ENCODE measurements at places on chromosomes 4 and X.

DNA sequence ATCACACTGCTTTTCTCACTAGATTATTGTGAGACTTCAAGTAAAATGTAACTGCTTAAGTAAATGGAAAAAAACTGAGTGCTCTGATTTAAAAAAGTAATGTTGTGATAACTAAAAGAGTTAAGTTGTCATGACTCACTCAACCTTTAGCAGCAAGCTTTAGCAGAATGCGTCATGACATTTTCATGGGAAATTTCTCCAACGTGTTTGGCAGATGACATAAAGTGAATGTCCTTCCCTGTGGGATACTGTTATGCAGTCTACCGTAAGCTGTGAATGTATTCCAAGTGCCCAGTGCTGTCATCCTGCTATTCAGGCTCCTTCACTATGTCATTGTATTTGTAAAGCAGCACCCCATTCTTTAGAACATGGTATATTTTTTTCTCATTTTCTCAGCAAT, 136.2 kb downstream of the CPXCR1 start:
- no peak for DNase-seq

- no peak for DNase-seq
Observed at GRCh38 chr4:82623121-82623683, 61.4 kb upstream of the TMEM150C start.

GRCh38 chrX:9882669-9883446, 84.3 kb upstream of the CLDN34 start:
- no peak for DNase-seq

DNA sequence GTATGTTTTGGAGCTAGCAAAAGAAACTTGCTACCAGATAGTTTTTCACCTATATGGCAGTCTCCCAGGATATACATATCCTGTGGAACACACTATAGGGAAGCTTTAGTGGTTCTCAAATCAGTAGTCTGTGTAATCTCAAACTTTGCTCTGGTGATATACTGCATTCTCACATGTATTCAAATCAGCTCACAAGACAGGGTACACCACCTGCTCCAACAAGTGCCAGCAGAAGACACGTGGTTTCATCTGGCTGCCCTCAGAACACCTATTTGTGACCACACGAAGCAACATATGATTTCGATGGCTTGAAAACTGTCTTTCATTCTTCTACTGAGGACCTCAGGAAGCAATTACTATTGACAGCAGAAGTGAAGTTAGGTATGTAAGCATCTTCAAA, 37.7 kb downstream of the BCLAF3 start:
- no peak for DNase-seq

DNA sequence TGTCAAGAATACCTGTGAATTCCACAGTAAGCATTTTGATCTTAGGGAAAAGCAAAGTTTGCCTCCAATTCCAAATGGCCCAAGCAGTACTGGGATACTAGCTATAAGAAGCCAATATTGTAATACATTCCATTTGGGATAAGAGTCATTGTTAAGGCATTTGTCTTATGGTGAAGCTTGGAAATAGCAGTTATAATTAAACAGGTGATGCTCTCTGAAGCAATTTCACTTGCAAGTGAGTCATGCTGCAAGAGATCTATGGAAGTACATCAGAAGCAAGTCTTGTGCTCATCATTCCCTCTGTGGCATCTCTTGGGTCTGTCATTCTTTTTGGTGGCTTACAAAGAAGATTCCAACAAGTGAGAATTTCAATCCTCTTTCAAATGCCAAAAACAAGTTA, 386.4 kb upstream of the RPS6KA3 start:
- no peak for DNase-seq

- DNase-seq: no peak
Observed at GRCh38 chr4:7668271-7668670, 233.5 kb upstream of the PSAPL1 start.

DNA sequence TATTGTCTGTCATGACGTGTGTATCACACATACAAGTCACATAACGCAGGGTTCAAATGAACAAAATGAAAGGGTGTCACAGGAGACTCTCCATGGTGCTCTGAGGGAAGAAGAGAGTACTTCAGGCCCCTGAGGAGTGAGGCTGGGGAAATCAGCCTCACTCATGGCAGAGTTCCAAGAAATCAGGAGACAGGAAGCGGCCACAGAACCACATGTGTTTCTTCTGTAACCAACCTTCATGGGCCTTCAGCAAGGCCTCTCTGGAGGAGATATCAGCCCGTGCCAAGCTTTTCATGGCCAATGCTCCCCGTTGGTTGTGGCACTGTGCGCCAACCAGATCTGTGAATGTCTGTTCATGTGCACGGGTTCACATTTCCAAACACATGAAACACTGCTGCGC, 76.0 kb downstream of the NAT8L start:
- DNase-seq: no peak

GRCh38 chr4:151297170-151297569, 20.2 kb downstream of the PRSS48 start:
- DNase-seq: no peak

GRCh38 chr4:151990201-151990600, 229.4 kb upstream of the GATB start:
- no peak for DNase-seq

GRCh38 chr4:151953312-151953711, 192.5 kb upstream of the GATB start:
- DNase-seq: no peak

- no peak for DNase-seq
Observed at GRCh38 chrX:5307416-5307815, 921.3 kb downstream of the NLGN4X start.

- DNase-seq: no peak
Observed at GRCh38 chrX:120857240-120857639, 18.4 kb downstream of the CT47B1 start.

DNA sequence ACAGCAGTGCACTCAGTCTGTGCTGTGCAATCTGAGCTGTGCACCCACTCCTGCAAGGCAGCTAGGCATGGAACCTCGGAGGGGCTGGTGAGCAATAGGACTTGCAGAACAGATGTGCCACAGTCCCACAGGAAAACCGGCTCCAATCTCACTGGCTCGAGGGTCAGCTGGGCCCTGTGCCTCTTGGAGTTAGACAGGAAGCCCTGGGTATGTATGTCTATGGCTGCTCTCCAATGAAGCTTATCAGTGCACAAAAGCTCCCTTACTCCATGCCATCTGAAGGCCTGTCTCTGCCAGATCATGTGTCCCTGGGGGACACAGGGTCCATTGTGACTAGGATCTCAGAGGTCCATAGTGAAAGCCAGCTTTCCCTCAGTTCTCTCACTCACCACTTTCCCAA, 335.8 kb downstream of the SH3BGRL start:
- DNase-seq: no peak

DNA sequence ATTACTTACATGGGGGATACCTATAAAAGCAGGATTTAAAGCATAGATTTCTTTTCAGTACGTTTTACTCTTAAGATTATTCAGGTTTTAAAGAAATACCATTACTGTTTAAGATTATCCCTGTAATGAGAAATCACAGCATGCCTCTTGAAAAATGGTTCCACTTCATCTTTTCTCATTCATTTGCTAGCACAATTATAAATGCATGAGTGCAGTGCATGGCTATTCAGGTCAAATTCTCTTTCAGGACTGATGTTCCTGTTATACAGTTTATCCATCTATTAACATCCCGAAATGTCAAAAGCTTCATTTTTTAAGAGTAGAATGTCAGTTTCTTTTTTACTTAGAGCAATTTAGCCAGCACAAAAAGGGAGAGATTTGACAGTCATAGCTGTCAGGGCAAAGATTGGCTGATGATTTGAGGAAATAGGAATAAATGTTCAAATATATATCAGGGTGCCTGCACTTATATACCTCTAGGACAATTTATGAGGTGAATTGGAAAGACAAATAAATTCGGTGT, 135.2 kb downstream of the ADGRL3 start:
- DNase-seq: no peak

DNA sequence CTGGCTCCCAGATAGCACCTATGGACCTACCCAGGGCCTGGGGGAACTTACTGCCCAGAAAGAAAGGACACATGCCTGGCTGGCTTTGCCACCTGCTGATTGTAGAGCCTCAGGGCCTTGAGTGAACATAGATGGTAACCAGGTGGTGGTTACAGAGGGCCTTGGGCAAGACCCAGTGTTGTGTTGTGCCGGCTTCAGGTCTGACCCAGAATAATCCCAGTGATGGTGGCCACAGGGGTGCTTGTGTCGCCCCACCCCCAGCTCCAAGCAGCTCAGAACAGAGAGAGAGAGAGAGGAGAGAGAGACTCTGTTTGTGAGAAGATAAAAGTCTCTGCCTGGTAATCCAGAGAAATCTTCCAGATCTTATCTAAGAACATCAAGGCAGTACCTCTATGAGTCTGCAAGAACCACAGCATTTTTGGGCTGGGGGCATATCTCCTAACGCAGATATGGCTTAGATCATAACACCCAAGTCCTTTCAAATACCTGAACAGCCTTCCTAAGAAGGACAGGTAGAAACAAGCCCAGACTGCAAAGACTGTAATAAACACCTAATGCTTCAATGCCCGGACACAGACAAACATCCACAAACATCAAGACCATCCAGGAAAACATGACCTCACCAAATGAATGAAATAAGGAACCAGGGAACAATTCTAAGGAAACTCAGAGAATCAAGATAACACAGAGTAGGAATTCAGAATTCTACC, 16.3 kb upstream of the RP2 start:
- DNase-seq: no peak

DNA sequence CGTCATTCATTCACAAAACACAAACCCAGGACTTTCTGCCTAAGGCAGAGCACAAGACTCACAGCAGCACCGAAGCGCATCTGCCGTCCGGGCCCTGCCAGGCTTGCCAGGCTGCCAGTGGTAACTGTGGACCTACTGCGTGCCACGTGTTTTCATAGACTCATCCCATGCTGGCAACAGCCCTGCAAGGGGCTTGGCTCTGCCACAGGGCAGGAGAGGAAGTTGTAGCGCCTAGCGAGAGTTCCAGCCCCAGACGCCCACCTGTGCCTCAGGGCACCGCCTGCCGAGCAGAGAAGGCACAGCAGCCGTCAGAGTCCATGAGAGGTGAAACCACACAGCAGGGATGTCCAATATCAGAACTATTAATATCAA, 18.9 kb upstream of the MRFAP1 start:
- DNase-seq: no peak

DNA sequence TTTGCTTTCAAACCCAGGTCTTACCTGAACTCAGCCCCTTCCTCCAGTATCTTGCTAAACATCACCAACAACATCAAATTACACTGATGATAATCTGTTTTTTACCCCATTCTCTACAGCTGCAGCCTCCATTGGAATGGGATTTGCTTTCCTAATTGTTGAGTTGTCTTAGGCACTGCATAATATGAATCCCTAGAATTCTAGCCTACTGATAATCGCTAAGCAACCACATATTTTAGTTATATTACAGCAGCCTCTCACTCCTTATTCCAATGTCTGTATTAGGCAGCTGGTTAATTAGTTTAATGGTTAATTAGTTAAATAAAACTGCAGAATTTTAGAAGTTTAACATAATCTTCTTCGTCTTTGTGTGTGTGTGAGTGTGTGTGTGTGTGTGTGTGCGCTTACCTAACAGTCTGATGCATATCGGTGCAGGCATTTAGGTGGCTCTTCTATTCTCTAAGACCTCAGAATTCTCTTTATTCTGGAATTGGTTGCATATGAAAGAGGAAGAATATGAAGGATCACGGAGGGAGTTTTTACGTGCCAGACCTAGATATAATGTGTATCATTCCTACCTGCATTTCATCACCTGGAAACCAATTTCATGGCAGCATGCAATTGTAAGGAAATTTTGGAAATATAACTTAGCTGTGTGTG, 5.3 kb upstream of the COMMD8 start:
- no peak for DNase-seq

DNA sequence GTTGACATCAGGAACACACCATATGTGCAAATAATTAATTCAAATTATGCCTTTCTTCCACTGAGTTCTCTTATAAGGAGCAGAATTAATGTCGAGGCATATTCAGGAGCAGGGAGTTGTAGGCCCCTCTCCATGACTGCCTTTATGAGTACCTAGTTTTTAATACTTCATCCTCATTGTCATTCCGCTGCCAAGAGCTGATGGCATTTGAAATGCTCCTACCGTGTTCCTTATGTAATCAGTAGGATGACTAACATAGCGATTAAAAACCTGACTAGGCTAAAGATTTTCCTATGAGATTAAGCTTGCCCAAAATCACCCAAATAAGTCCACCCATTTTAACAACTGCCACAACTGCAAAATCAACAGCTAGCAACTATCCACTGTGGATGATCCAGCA, 220.6 kb downstream of the DHX15 start:
- no peak for DNase-seq

GRCh38 chrX:114268643-114269042, 315.2 kb upstream of the HTR2C start:
- no peak for DNase-seq

DNA sequence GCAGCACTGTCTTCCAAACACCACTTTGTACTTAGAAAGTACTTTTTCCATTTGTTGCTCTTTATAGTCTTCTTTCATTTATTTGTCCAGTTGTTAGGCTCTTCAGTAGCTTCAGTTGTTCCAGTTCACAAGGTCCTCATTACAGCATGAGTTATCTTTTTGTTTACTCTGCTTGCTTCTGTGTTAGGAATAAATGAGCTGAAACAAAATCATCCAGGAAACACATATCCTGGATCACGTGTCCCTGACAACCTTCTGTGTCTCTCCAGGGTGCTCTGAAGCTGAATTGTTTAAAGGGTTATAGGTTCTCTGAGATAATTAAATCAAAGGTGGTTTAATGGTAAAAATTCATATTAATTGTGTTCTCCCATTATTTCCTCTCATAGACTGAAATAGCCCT, 19.9 kb upstream of the KLHL8 start:
- DNase-seq: no peak

DNA sequence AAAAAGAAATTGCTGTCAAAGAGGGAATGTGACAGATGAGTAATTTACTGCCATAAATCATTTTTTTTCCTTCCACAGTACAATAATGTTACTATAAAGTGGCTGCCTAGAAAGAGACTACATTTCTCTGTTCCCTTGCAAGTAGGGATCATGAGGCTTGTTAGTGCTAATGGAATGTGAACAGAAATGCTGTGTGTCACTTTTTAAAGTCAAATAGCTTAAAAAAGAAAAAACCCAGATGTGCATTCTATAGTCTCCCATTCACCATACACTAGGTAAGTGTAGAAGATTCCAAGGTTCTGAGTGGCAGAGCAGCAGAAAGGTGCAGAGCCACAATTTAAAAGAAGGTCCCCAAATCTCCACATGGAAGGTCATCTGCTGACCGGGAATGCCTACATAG, 328.4 kb downstream of the CAMK2D start:
- no peak for DNase-seq

Measured in stimulated activated CD4-positive, alpha-beta T cell treated with anti-CD3 and anti-CD28 coated beads, Interleukin-15, amount 100 ng/mL, for 1 hour (primary cell).